ENCODE measurements at places on chromosomes 3 and 15. TPM values are rescaled to one million over a fixed set of nuclear protein-coding genes. Genes with fewer than 3 reads are reported as not detected.

GRCh38 chr3:187963003-187963676 lies 190.8 kb upstream of the LPP start:
- no peak for DNase-seq

Gene DISP2
- total RNA-seq = 0.21 TPM

Gene MAGI1
- total RNA-seq = 4.6 TPM

DNA sequence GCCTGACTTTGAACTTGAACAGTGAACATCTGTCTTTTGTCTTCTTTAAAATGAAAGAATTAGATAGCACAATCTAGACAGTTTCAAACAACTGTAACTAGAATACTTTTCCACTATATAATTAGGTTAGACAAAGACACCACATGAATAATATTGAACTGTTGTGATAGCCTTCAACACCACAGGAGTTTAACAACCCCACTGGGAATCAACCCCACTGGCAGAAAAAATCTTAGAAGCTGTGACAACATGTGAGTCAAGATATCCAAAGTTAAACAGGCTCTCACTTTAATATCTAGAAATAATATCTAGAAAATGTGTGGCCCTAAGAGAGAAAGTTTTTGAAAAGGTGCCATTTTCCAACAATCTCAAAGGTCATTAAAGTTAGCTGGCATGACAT lies 64.4 kb upstream of the PRICKLE2 start:
- no peak for DNase-seq

GRCh38 chr3:157958457-157958856 lies 147.8 kb downstream of the SHOX2 start:
- no peak for DNase-seq

Gene CLRN1
- total RNA-seq = not detected

DNA sequence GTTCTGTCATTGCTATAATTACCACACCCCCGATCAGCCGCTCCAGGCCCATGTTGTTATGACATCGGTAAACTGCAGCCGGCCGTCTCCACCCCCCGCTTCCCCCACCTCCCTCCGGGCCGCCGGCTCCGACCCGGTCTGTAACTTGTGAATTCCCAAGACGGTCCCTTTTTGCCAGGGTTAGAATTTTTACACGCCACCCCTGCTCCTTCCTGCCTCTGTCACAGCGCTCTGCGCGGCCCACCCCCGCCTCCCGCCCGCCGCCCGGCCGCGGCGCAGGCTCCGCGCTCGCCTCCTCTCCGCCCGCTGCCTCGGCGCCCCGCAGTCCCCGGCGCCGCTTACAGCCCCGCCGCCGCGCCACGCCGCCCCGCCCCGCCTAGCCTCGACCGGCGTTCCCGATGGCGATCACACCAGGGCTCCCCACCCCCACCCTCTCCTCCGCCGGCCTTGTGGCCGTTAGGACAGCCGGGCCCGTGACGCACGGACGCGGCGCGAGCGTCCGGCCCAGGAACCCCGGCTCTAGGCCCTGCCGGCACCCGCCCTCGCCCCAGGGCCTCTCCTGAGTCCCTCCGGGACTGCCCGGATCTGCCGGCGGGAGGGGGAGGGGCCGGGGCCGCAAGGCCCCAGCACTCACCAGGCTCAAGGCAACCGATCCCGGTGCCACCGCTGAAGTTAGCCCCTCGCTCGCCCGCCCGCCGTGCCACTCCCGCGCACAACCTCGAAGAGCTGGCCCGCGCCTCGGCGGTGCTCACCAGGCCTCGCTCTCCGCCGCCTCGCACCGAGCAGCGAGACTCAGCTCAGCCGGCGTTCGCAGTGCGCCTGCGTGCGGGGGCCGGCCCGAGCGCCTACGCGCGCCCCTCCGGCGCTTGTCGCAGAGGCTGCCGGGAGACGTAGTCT lies at the start of gene KPNA1:
TSS of gene KPNA1 (minus strand) at position 817 of the 897 bp plus-strand sequence. CDS start 18,374 bp downstream, outside the sequence.
- peak; percentile 92 for DNase-seq

DNA sequence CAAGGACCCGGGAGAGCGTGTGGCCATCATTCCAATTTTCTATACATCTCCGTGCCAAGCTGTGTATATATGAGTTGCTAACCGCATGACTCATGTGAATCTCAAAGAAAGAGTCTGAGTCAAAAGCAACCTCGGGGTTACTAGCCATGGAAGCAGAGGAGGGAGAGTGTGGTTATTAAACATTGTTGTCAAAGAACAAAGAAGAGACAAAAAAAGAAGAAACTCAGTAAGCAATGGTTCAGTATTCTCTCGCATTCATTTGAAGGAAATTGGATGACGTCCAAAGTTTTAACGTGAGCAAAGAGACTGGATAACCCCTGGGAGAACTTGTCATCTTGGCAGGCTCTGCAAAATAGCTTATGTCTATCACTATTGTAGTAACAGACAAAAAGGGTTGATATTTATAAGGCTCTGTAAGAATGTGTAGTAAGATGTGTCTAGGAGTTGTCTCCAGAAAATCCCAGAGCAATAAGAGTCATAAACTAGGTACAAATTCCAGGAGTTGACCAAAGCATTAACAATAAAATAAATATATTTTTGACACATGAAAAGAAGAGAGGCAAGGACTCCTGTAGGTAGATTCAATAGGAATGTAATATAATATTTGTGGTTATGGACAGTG lies 52.8 kb upstream of the GRM7 start:
- no peak for DNase-seq

DNA sequence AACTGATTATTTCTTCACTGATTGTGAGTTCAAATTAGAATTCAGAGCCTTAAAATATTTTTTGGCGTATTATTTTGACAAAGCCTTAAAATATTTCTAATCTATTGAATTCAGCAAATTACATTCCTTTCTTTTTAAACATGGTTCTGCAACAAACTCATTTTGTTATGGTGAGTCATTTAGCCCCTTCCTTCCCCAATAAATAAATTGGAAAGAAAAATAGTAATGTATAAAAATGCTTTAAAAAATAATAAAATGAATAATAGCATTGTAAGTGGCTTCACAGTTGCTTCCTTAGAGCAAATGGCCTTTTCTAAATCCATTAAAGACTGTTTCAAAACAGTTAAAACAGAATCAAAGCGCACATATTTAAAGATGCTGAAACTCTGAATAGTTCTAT lies 12.1 kb downstream of the CSNK1G1 start:
- no peak for DNase-seq

DNA sequence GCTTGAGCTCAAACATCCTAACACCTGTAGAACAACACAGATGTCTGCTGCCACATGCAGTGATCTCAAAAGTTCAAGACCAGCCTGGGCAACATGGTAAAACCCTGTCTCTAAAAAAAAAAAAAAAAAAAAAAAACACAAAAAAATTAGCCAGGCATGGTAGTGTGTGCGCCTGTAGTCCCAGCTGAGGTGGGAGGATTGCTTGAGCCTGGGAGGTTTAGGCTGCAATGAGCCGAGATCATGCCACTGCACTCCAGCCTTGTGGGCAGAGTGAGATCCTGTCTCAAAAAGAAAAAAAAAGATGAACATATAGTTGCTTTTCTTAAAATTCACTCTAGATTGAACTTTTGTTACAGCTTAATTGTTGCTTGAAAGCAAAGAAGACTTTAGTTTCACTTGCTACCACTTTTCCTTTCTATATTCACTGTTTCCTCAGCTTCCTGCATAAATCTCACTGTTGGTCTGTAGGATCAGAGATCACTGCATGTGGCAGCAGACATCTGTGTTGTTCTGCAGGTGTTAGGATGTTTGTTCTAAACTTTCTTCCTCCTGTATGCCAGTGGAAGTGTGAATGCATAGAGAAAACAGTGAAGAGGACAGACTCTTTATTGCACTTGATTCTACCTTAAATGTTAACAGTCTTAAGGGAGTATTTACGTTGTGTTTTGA lies 12.6 kb downstream of the RAB11A start:
- no peak for DNase-seq

- DNase-seq = no peak
Observed at GRCh38 chr3:23872330-23872729, 44.5 kb downstream of the NKIRAS1 start.

Gene ZNF860
- total RNA-seq = 0.53 TPM

Gene TERC
- 61.5 TPM for total RNA-seq

Gene GRK7
- not detected for total RNA-seq

- DNase-seq = no peak
Observed at GRCh38 chr15:42404461-42405235, 45.3 kb downstream of the CAPN3 start.

DNA sequence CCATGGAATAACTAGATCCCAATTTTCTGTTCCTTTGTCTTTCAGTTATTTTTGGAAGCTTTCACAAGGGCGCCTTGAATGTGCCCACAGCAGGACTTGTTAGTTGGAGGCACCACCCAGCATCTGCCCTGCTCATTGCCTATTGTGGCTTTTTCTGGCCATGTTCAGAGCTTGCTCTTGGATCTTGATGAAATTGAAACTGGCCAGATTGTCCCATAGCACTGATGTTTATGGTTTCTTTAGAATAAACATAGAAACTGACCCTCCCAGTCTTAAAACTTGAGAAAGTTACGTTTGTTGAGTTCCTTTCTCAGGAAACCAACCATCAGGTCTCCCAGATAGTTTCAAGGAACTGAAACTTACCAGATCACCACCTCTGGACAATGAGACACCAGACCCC lies 474.7 kb downstream of the IL5RA start:
- DNase-seq = no peak

DNA sequence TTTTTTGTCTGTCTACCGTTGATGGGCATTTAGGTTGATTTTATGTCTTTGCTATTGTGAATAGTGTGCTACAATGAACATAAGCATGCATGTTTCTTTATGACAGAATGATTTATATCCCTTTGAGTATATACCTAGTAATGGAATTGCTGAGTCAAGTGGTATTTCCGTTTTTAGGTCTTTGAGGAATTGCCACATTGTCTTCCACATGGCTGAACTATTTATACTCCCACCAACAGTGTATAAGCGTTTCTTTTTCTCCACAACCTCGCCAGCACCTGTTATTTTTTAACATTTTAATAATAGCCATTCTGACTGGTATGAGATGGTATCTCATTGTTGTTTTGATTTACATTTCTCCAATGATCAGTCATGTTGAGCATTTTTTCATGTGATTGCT lies 89.6 kb upstream of the GALNT15 start:
- DNase-seq = no peak

Gene DOCK3
- 0.29 TPM for total RNA-seq

DNA sequence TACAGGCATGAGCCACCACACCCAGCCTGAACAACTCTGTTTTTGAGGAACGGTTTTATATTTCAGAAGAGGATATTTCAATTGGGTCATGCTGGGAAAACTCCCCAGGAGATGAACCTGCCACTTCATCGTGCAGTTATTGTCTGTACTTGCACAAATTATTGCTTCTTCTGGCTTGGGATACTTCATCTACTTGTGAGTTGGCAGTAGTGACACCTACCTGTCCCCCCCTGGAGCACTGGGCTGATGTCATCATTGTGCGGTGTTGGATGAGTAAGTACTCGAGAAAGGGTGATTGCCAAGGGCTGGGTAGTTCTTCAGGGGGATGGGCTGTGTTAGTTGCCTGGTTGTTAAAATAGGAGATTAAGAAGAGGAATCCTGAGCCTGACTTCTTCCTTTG lies 85.1 kb upstream of the SAMMSON start:
- DNase-seq = no peak

DNA sequence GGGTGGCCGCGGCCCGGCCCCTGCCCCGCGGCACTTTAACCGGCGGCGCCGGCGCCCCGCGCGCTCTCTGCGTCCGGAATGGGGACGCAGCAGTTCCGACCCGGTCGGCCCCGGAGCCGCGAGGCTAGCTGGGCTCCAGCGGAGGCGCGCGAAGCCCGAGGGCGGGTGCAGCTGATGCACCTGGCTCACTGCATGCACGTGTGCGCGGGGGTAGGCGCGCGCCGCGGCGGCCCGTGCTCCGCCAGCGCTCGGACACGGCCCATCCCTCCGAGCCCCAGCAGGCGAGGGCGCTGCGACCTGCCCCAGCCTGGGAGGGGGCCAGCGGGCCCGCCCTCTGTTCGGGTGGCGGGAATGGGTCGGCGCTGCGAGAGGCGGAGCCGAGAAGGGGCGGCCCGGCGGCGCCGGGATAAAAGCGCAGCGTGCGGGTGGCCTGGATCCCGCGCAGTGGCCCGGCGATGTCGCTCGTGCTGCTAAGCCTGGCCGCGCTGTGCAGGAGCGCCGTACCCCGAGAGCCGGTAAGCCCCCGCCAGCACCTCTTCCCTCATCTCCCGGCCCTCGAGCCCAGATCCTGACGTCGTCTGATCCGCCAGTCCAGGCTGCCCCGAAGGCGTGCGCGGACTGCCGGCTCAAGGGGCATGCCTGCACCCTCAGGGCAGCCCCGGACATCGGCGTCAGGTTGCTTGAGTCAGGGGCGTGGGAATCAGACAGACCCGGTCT lies at the start of the genes CHDH and IL17RB:
TSS of gene CHDH (minus strand) at position 286 of the 717 bp plus-strand sequence. CDS start 22,411 bp downstream, outside the sequence.
TSS of gene IL17RB (plus strand) at position 435 of the 717 bp plus-strand sequence. CDS start at position 456, 21 bp downstream.
- peak; percentile 2 for DNase-seq

DNA sequence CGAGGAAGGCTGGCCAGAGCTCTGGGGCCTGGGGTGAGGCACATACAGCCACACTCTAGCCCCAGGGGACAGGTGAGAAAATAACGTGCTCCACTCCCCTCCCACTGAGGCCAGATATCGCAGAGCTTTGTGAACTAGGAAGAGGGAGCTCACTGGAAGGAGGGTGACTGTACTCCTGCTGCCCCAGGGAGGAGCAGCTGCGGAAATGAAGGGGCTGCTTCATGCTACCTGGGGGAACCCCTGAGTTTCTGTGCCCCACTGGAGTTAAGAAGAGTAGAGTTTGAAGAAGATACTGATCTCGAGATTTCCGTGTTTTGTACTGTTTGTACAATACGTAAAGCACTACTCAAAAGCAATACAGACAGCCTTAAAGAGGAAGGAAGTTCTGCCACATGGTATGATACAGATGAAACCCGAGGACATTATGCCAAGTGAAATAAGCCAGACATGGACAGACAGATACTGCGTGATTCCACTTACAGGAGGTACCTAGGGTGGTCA lies 44.6 kb downstream of the CMTM6 start:
- DNase-seq = no peak

Gene IGSF11
- total RNA-seq = 0.18 TPM

Gene MST1R
- total RNA-seq = not detected
